Activated T-cell treated with anti-CD3 and anti-CD28 coated beads, Interleukin-2, amount 50 U/mL, for 72 hours (primary cell): ENCODE measurements at places on chromosomes 12 and 14. TPM values are rescaled to one million over a fixed set of nuclear protein-coding genes. Genes with fewer than 3 reads are reported as not detected.
A peak's percentile ranks its signal among the peaks of the same experiment; 100 is the strongest.

INSM2 gene
- not detected for total RNA-seq

- no peak for DNase-seq
- peaks cover 2% of the 10 kb centered on the region for H3K36me3 ChIP-seq
- H3K4me1 ChIP-seq, result no peaks in the 10 kb centered on the region
- H3K27me3 ChIP-seq, result peaks cover 23% of the 10 kb centered on the region
- H3K27ac ChIP-seq, result no peak overlapping the region
- no peak overlapping the region for H3K4me3 ChIP-seq
Measured at GRCh38 chr12:118982984-118983761, 1.8 kb downstream of the SRRM4 start.

DNA sequence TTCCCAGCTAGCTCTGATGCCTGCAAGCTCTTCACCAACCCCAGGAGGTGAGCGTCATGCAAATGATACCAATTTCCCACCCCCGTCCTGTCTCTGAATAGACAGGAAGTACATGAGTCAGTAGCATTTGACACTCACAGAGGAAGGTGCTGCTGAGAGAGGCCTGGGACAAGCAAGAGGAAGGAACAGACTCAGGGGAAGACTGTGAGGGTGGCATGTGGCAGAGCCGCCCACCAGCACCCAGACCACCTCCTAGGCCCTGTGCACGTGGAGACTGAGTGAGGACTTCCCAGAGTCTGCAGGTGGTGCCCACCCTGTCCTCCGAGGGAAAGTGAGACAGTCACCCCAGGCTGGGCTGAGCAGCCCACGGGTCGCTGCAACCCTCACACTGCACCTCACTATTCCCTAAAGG lies 199.5 kb upstream of the SFSWAP start:
- peak overlapping the region; percentile 14 for H3K4me3 ChIP-seq
- no peaks in the 10 kb centered on the region for H3K27me3 ChIP-seq
- peak overlapping the region; percentile 43 for H3K27ac ChIP-seq

GRCh38 chr12:95918194-95918993 lies 24.0 kb downstream of the CCDC38 start:
- no peak overlapping the region for H3K4me3 ChIP-seq
- peak; percentile 51 for DNase-seq
- peaks cover 9% of the 10 kb centered on the region for H3K27me3 ChIP-seq
- no peaks in the 10 kb centered on the region for H3K4me1 ChIP-seq

DNA sequence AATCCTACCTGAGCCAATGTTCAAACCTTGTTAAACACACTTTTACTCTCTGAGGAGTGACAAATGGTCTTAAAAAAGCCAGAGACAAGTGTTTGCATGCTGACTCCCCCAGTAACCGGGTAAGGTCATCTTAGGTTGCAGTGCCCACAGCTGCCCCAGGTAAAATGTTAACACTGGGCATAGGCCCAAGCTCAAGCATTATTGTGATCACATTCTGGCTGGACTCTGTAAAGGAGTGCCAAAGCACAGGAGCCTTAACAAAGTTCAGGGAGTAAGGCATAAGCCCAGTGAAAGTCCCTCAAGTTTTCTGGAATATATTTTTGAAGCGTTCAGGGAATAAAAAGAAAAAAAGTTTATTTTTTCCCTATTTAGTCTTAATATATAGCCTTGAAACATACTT lies 8.6 kb downstream of the EDDM3A start:
- DNase-seq, result no peak
- no peak overlapping the region for H3K4me3 ChIP-seq
- peaks cover 6% of the 10 kb centered on the region for H3K27me3 ChIP-seq
- H3K4me1 ChIP-seq, result peaks cover 5% of the 10 kb centered on the region
- no peak overlapping the region for H3K27ac ChIP-seq
- H3K36me3 ChIP-seq, result peaks cover 9% of the 10 kb centered on the region

GRCh38 chr12:113764661-113765060 lies 201.5 kb downstream of the RBM19 start:
- no peaks in the 10 kb centered on the region for H3K4me1 ChIP-seq
- no peak overlapping the region for H3K4me3 ChIP-seq
- H3K27me3 ChIP-seq, result peaks cover 25% of the 10 kb centered on the region
- no peak for DNase-seq
- H3K27ac ChIP-seq, result no peak overlapping the region
- no peaks in the 10 kb centered on the region for H3K36me3 ChIP-seq

KRT7 gene
- 23.1 TPM for total RNA-seq

PZP gene
- not detected for total RNA-seq

TSHR gene
- total RNA-seq, result not detected

GRCh38 chr12:91954326-91954725 lies 191.3 kb downstream of the BTG1 start:
- no peak overlapping the region for H3K4me3 ChIP-seq
- H3K36me3 ChIP-seq, result no peaks in the 10 kb centered on the region
- H3K27me3 ChIP-seq, result no peaks in the 10 kb centered on the region
- no peak for DNase-seq
- peak overlapping the region; percentile 43 for H3K27ac ChIP-seq
- peaks cover 17% of the 10 kb centered on the region for H3K4me1 ChIP-seq

SMOC1 gene
- not detected for total RNA-seq

DNA sequence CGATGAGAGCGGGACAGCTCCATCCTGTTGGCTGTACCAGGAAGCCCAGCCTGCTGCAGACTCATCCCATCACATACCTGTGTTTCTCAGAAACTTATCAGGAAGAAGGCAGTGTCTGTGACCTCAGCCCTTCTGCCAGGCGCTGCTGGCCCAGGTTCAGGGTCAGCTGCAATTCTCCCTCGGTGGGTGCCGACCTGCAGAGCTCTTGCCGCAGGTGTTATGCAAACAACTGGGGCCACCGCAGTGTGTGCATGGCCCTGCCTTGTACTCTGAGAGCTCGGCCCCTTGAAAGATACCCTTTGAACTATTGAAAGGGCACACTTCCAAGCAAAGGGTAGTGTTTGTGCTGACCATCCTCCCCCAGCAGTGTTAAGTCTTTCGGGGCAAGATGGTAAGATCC lies 322.2 kb upstream of the DIO3 start:
- no peaks in the 10 kb centered on the region for H3K4me1 ChIP-seq
- H3K27me3 ChIP-seq, result peaks cover 7% of the 10 kb centered on the region
- no peak overlapping the region for H3K4me3 ChIP-seq
- H3K27ac ChIP-seq, result no peak overlapping the region
- DNase-seq, result no peak

- H3K4me3 ChIP-seq, result no peak overlapping the region
- H3K27me3 ChIP-seq, result no peaks in the 10 kb centered on the region
- H3K27ac ChIP-seq, result no peak overlapping the region
Measured at GRCh38 chr14:65972346-65972870, 513.8 kb upstream of the CCDC196 start.

GRCh38 chr14:96274543-96274942 lies 18.5 kb downstream of the BDKRB1 start:
- no peaks in the 10 kb centered on the region for H3K27me3 ChIP-seq
- H3K4me3 ChIP-seq, result no peak overlapping the region
- peaks cover 5% of the 10 kb centered on the region for H3K36me3 ChIP-seq
- DNase-seq, result no peak
- no peak overlapping the region for H3K27ac ChIP-seq
- H3K4me1 ChIP-seq, result peaks cover 5% of the 10 kb centered on the region

MSI1 gene
- total RNA-seq, result 5.6 TPM

PPP2R5E gene
- 44.9 TPM for total RNA-seq

DNA sequence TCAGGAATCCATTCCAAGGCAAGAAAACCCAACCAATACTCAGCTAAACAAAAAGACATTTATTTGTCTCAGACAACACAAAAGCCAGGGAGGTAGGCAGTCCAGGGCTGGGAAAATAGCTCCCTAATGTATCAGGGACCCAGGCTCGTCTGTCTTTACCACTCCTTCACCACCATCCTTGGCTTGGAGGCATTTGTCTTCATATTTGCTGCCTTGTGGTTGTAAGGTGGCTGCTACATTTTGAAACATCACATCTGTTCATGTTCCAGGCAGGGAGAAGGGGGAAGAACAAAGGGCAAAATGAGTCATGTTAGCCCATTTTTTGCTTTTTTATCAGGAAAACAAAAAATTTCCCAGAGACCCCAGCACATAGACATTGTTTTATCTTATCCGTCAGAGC lies 44.8 kb upstream of the PCED1B start:
- peaks cover 43% of the 10 kb centered on the region for H3K4me1 ChIP-seq
- no peaks in the 10 kb centered on the region for H3K36me3 ChIP-seq
- H3K27ac ChIP-seq, result no peak overlapping the region
- DNase-seq, result no peak
- no peak overlapping the region for H3K4me3 ChIP-seq
- H3K27me3 ChIP-seq, result no peaks in the 10 kb centered on the region

GRCh38 chr14:93645200-93645599 lies 143.1 kb downstream of the PRIMA1 start:
- DNase-seq, result no peak
- peaks cover 8% of the 10 kb centered on the region for H3K36me3 ChIP-seq
- peaks cover 35% of the 10 kb centered on the region for H3K27me3 ChIP-seq
- no peak overlapping the region for H3K27ac ChIP-seq

DNA sequence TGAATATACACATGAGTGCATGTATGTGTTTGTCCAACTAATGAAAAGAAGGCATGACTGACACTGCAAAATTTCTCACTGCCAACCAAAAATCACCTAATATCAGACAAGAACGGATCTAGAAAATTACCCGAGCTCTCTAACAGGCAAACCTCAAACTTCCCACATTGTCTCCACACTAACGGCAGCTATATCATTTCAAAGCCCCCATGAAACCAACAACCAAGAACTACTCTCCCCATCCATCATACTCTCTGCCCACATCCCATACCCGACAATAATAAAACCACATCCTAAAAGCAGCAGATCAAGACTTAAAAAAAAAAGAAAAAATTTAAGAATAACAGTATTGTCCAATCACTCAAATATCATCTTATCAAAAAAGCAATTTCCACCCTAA lies 227.1 kb downstream of the CEP128 start:
- DNase-seq, result no peak
- H3K27ac ChIP-seq, result no peak overlapping the region
- no peaks in the 10 kb centered on the region for H3K27me3 ChIP-seq
- H3K4me1 ChIP-seq, result peaks cover 6% of the 10 kb centered on the region
- no peaks in the 10 kb centered on the region for H3K36me3 ChIP-seq
- no peak overlapping the region for H3K4me3 ChIP-seq

DNA sequence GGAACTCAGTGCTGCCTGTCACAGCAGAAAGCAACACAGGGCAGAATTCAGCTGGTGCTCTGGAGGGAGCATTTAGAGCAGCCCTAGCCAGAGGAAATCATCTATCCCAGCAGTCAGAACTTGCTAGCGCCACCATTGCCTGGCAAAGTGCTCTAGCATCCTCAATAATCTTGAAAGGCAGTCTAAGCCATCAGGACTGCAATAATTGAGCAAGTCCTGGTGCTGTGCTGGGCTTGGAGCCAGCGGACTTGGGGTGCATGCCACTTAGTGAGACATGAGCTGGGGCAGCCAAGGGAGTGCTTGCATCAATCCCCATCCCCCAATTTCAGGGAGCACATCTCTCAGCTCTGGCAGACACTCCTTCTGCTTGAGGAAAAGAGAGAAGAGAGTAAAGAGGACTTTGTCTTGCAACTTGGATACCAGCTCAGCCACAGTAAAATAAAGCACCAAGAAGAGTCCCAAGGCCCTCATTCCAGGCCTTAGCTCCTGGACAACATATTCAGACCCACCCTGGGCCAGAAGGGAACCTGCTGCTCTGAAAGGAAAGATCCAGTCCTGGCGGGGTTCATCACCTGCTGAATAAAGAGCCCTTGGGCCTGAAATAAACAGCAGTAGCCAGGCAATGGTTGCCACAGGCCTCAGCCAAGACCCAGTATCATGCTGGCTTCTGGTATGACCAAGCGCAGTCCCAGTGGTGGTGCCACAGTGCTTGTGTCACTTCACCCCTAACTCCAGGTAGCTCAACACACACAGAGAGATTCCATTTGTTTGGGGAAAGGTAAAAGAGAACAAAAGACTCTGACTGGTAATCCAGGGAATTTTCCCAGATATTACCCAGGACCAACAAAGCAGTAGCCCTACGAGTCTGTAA lies 44.5 kb upstream of the ZDHHC17 start:
- H3K27ac ChIP-seq, result no peak overlapping the region
- H3K4me3 ChIP-seq, result no peak overlapping the region
- no peaks in the 10 kb centered on the region for H3K36me3 ChIP-seq
- no peaks in the 10 kb centered on the region for H3K4me1 ChIP-seq

DDX55 gene
- total RNA-seq, result 36.2 TPM

DNA sequence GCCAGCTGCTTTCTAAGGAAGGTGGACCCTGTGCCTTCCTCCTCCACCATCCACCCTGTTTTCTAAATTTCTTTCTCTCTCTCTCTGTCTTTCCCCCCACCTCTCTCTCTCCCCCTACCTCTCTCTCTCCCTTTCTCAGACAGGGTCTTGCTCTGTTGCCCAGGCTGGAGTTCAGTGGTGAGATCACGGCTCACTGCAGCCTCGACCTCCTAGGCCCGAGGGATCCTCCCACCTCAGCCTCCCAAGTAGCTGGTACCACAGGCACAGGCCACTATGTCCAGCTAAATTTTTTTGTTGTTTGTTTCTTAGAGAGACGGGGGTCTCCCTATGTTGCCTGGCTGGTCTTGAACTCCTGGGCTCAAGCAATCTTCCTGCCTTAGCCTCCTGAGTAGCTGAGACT lies 59.8 kb upstream of the STON2 start:
- no peaks in the 10 kb centered on the region for H3K36me3 ChIP-seq
- H3K4me3 ChIP-seq, result no peak overlapping the region
- H3K4me1 ChIP-seq, result peaks cover 8% of the 10 kb centered on the region
- no peak overlapping the region for H3K27ac ChIP-seq

- no peak overlapping the region for H3K27ac ChIP-seq
- no peaks in the 10 kb centered on the region for H3K36me3 ChIP-seq
- H3K4me1 ChIP-seq, result no peaks in the 10 kb centered on the region
- DNase-seq, result no peak
- no peak overlapping the region for H3K4me3 ChIP-seq
Measured at GRCh38 chr12:109523071-109523470, 45.6 kb downstream of the UBE3B start.

CGRRF1 gene
- 21.4 TPM for total RNA-seq

- no peaks in the 10 kb centered on the region for H3K4me1 ChIP-seq
- H3K36me3 ChIP-seq, result peaks cover 4% of the 10 kb centered on the region
- no peak overlapping the region for H3K4me3 ChIP-seq
Measured at GRCh38 chr14:99850709-99851108, 57.5 kb downstream of the EML1 start.

DNA sequence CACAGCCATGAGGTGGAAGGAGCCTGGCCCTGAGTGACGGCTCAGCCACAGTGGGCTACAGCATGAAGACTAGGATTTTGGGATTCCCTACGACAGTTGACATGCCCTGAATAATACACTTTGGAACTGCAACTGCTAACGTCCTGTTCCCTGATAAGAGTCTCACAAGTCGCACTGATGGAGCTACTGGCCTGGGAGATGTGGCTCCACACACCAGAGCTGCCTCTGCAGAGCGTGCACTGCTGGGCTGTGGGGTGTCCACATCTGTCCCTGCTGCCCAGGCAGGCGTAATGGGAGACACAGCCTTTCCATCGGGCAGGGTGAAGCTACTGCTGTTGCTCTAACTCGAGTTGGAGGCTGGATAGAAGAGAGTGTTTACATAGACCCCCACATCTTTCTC lies 42.7 kb upstream of the RASSF3 start:
- no peaks in the 10 kb centered on the region for H3K27me3 ChIP-seq
- H3K4me1 ChIP-seq, result peaks cover 17% of the 10 kb centered on the region
- H3K36me3 ChIP-seq, result no peaks in the 10 kb centered on the region
- no peak overlapping the region for H3K27ac ChIP-seq

- H3K27ac ChIP-seq, result no peak overlapping the region
- DNase-seq, result no peak
- no peaks in the 10 kb centered on the region for H3K27me3 ChIP-seq
- H3K4me3 ChIP-seq, result no peak overlapping the region
Measured at GRCh38 chr14:80754696-80755095, 186.8 kb downstream of the CEP128 start.

TC2N gene
- 38.1 TPM for total RNA-seq

BEGAIN gene
- total RNA-seq, result 2.8 TPM
